CD4-positive, alpha-beta T cell treated with Interleukin-2 at 100 ng/mL for 4 hours (primary cell): ENCODE measurements at places on chromosomes 5 and 9.

- no peak for DNase-seq
These were observed 446.5 kb downstream of the GABRG2 start for GRCh38 chr5:162514116-162514515.

GRCh38 chr5:130324953-130325671 is 420.8 kb downstream of the CHSY3 start:
- no peak for DNase-seq

GRCh38 chr5:66718374-66719002 is 122.3 kb downstream of the MAST4 start:
- DNase-seq: no peak

- no peak for DNase-seq
These were observed 13.2 kb downstream of the TUT7 start for GRCh38 chr9:86341007-86341491.
